ENCODE measurements at places on chromosomes 7 and 10.

- DNase-seq, result no peak
Observed at GRCh38 chr10:20740120-20740519, 157.0 kb downstream of the NEBL start.

GRCh38 chr10:24929904-24930303 lies 22.5 kb downstream of the PRTFDC1 start:
- DNase-seq, result no peak

DNA sequence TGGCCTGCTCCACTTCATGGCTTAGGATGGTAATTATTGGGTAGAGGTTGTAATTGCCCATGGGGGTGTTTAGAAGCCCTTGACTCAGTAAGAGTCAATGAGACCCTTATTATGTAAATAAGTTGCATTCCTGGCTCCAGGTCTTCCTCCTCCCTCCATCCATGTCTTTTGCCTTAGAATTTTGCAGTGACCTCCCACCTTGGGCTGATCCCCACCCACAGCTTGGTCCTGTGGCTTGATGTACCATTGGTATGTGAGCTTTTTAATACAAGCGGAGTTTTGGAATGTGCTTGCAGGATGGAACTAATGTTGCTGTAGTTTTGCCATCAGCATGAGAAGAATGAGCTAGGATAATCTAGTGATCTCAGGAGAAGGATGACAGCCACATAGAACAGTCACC lies 73.2 kb upstream of the DGKI start:
- DNase-seq, result no peak

GRCh38 chr10:3034616-3035015 lies 32.7 kb upstream of the PFKP start:
- DNase-seq, result no peak

DNA sequence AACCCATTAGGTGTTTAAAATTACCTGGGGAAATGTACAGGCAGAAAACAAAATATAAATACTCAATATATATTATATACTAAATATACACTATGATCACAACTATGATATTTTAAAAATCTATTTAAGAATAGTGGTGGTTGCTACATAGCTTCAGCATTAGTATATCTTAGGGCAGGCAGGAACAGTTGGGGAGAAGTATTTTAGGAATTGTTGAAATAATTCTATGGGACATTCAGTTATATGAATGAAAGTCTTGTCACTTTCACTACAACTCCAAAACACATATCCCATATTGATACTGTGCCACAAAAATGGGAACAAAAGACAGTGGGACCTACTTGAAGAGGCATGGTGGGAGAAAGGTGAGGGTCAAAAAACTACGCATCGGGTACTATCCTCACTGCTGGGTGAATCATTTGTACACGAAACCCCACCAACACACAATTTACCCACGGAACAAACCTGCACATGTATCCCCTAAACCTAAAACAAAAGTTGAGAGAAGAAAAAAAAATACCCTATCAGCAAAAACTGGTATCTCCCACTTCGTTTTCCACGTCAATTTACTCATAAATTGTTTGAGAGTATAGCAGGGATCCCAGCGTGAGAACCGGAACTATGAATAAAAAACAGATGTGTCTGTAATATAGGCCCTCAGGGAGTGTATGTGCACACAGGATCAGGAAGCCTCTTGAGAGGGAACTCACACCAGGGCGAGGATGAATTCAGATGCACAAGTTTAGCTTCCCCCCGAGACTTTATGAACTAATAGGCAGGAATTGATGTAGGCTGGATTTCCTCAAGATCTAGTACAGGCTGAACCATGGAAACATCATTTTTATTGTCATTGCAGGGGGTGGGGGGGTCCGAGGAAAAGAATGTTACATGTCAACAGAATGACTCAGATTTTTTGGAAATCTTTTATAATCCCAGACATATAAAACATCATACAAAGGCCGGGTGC lies 16.2 kb downstream of the SLC16A12 start:
- peak; percentile 97 for DNase-seq

- no peak for DNase-seq
Observed at GRCh38 chr10:29522061-29522855, 112.5 kb downstream of the SVIL start.

DNA sequence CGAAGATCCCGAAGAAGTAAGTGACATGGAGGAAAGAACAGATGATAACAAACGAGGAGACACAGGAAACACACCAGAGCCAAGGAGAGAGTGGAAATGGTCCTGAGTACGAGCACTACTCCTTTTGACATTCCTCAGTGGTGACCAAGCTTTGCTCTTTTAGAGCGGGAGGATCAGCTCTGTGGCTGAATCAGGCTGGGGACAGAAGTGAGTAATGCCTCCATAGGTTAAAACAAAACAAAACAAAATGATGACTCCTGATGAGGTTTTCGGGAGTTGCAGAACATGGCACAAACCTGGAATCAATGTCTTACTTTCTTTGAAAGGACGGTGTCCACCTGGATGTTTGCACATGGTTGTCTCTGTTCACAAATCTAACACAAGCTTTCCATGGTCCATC lies 30.3 kb upstream of the TCF7L2 start:
- peak; percentile 38 for DNase-seq

DNA sequence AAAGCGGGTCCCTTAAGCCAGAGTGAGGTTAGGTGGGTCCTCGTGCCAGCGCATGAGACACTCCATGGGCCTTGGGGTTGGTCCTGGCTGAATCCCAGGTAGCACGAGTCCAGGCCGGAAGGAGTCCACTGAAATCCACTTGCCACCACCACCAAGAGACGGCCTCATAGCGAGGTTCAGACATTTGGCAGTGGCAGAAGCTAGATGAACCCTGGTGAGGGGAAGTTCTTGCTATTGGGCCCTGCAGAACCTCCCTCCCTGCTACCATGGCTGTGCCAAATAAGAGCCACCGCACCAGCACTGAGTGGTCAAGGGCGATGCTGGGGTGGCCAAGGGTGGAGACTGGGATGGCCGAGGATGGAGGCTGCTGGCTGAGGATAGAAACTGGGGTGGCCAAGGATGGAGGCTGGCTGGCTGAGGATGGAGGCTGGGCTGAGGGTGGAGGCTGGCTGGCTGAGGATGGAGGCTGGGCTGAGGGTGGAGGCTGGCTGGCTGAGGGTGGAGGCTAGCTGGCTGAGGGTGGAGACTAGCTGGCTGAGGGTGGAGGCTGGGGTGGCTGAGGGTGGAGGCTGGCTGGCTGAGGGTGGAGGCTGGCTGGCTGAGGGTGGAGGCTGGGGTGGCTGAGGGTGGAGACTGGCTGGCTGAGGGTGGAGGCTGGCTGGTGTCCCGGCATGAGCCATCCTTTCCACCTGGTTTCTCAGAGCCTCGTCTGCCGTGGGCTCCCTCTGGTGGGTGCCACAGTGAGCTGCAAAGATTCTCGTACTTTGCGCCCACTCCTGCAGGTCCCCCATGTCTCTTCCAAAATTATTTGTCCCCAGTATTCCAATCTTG lies 88.2 kb downstream of the ELFN1 start:
- DNase-seq, result peak; percentile 11

- no peak for DNase-seq
Observed at GRCh38 chr7:140639366-140640053, 1.1 kb downstream of the DENND2A start.

GRCh38 chr7:88951826-88952225 lies 156.3 kb upstream of the TEX47 start:
- no peak for DNase-seq

DNA sequence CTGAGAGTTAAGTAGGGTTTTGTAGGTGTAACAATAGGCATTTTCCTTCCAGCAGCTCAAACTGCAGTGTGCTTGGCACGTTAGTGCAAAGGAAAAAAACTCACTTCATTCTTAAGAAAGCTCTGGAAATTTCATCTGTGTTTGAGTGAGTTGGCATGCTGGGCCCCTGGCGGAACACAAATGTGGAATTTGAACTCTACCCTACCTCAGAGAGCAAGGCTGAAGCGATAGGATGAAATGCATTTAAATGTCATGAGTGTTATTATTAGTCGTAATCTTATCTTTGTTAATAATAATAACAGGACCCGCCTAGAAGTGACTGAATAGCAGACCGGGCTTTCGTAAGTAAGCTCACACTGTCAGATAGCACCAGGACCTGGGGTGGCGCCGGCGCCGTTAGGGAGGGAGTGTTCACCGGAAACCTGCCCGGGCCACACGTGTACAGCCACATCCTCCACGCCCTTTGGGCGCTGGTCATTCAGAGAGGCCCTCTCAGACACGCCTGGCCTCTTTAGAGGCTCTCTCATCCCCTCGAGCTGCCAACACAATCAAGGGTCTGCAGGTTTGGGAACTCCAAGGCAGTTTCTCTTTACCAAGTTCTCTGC lies 63.5 kb downstream of the GRK5 start:
- DNase-seq, result no peak

GRCh38 chr7:35624299-35625186 lies 70.4 kb downstream of the HERPUD2 start:
- DNase-seq, result peak; percentile 11

- DNase-seq, result no peak
Observed at GRCh38 chr10:93098816-93099215, 25.1 kb downstream of the CYP26A1 start.

DNA sequence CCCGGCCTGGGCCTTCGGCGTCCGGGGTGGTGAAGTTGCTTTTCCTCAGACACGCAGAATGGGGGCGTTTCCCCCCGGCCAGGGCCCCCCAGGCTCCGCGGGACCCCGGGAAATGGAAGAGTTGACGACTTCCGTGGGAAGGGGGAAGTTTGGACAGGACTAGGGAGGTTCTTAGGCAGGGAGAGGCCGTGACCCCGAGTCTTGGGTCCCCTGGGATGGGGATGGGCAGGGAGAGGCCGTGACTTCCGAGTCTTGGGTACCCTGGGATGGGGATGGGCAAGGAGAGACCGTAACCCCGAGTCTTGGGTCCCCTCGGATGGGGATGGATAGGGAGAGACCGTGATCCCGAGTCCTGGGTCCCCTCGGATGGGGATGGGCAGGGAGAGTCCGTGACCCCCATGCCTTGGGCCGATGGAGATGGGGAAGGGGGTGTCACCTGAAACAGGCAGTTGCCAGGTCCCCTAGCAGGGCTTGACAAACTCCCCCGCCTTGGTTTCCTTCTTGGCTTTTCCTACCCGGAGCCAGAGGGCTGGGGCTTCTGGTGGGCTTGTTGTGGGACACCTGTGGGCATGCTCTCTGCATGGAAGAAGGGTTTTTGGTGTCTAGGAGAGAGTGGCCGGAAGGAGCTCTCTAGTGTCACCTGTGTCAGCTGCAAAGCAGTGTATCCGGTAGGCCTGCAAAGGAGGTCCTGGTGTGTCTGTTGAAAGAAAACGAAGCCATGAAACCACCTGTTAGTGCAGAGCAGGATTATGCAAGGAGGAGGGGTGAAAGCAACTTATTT lies 1.1 kb downstream of the TRRAP start:
- no peak for DNase-seq

- DNase-seq, result no peak
Observed at GRCh38 chr10:35341521-35341920, 5.2 kb downstream of the CCNY start.

GRCh38 chr7:69801729-69802682 lies 203.7 kb downstream of the AUTS2 start:
- DNase-seq, result no peak

DNA sequence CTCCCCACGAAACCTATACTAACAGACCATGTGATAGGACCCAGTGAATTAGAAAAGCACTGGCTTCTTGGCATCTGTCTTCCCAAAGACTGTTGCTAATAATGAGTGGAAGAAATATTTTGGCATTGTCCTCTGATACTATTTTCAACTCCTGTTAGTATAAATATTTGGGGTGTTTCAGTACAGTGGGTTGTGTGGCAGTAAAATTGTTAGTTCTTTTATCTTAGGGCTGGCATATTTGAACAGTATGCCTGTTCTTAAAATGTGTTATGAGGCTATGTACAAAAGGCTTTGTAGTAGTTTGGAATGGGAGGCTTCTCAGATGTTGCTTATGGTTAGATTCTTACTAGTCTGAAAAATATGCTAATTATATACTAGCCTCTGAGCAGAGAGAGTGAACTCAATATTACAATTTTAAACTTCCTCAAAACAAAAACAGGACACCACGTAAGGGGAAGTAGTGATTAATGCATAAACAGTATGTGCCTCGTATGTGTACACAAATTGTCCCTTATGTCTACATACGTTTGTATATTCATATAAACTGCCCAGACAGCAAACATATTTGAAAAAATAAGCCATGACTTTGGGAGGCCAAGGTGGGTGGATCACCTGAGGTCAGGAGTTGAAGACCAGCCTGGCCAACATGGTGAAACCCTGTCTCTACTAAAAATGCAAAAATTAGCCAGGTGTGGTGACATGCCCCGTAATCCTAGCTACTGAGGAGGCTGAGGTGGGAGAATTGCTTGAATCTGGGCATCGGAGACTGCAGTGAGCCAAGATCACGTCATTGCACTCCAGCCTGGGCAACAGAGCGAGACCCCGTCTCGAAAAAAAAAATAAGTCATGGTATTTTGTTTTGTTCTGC lies 115.4 kb downstream of the ARID5B start:
- no peak for DNase-seq

- DNase-seq, result no peak
Observed at GRCh38 chr10:133158437-133158755, 1.6 kb upstream of the KNDC1 start.

DNA sequence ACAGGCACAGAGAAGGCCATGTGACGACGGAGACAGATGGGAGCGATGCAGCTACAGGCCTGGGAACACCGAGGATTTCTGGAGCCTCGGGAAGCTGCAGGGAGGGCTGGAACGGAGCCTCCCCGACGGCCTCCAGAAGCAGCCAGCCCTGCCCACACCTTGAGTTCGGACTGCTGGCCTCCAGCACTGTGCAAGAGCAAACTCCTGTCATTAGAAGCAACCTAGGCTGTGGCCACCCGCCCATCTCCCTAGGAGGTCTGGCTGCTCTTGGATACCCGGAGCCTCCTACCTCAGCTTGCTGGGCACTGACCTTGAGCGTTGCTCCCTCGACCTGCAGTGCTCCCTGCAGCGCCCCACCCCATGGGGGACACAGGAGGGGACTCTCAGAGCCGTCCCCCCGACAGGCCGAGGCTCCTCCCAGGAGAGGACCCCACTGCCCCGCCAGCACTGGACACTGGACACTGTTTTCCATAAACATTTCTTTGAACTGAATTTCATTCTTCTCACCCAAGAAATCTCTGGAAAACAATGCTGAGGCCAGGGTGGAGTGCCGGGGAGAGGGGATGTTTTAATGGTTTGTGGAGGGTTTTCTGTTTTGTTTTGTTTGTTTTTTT lies 22.5 kb upstream of the TNRC18 start:
- DNase-seq, result no peak

DNA sequence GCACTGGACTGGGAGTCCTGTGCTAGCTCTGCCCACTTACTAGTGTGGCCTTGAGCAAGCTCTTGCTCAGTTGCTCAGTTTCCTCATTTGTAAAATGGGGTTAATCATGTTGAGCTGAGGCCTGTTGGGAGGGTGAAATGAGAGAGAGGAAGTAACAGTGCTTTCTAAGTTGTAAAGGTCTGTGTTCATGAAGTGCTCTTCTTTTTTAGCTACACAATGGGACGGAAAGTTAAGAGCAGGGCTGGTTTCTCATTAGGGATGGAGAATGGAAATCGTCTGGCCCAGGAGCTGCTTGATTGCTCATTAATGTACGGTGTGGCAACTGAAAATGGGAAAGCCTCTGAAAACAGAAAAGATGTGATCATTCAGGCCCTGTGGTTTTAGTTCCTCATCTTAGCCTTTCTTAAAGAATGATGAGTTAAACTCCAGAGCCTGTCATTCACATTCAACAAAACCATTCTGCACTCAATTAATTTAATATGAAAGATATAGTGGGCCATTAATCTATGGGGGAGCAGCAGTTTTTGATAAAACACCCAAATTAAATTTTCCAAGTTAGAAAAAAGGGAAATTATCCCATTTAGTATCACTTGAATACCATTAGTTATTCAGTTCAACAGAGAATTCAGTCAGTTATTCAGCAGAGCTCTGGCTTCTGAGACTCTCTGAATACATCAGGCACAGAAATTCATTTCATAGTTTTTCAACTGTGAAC lies 60.5 kb downstream of the SH2D4B start:
- no peak for DNase-seq

- no peak for DNase-seq
Observed at GRCh38 chr7:103915680-103916357, 73.6 kb downstream of the RELN start.
